ENCODE measurements at places on chromosomes 4 and X. TPM values are rescaled to one million over a fixed set of nuclear protein-coding genes. Genes with fewer than 3 reads are reported as not detected.

EXOC1L gene
- not detected for total RNA-seq

- no peak for DNase-seq
Observed at GRCh38 chr4:129063640-129064039, 29.7 kb downstream of the SCLT1 start.

DNA sequence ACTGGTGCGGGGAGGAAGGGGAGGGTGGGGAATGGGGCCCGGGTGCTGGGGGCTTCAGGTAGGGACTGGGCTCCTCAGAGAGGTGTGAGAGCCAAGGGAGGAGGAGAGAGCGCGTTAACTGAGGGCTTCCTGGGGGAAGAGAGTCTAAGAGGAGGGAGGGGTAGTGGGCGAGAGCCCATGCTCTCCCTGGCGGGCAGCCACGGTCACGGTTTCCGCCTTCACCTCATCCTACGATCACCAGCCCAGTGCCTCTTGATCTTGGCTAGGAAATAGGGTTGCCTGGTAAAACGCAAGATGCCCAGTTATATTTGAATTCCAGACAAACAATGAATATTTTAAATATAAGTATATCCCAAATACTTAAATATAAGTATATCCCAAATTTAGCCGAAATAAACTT, 60.8 kb upstream of the GRPEL1 start:
- DNase-seq: no peak

DNA sequence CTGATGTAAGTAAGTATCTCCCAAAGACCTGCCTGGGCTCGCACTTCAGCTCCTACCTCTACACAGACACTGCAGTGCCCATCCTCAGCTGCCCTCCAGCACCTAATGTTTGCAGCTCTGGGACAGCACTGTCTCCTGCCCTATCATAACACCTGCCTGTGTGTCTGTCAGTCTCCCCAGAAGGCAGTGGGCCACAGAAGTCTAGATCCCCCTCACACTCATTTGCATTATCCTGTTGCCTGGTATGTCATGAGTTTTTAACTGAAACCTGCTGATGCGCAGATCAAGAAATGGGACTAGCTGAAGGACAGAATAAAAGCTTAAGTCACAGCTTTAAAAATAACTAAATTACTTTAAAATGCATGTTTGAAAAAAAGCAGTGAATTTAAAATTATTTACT, 43.0 kb downstream of the LRP2BP start:
- DNase-seq: no peak

DNA sequence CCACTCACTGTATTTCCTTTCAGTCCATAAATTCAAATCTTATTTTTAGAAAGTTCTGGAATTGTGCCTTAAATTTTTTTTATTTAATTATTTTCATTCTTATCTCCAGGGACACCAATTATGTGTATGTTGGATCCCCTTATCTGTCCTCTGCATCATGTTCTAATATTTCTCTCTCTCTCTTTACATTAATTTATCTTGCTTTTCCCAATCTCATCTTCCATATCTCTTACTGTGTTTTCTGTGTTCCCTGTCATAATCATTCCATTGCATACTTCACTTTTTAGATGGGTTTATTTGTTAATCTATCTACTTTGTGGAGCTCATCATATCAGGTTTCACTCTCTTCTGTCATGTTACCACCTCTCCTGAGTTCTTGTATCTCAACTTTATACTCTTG, 37.4 kb downstream of the PPP2R2C start:
- no peak for DNase-seq

DNA sequence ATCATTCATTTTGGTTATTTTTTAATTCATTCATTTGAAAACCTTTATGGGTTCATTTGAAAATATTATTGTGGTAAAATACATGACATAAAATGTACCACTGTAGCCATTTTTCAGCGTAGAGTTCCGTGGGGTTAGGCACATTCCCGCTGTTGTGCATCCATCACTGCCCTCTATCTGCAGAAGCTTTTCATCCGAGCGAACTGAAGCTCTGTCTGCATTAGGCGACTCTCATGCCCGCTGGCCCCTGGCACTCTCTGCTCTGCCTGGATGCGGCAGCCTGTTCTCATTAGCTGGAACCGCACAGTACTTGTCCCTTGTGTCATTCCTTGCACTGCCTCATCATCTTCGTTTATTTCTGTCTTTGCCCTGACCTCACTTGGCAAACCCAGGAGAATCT, 17.5 kb downstream of the CFAP99 start:
- no peak for DNase-seq

- no peak for DNase-seq
Observed at GRCh38 chr4:85725721-85726170, 250.8 kb downstream of the ARHGAP24 start.

TBC1D19 gene
- total RNA-seq: 31.4 TPM

All from IMR-90 (cell line).